Fibroblast of lung (primary cell): ENCODE measurements at places on chromosomes 11 and 22. TPM values are rescaled to one million over a fixed set of nuclear protein-coding genes. Genes with fewer than 3 reads are reported as not detected.

Gene SLC39A13
- polyA plus RNA-seq, result 52.2 and 88.7 TPM in 2 replicates

Gene SCGB1D2
- polyA plus RNA-seq, result not detected in 2 replicates

Gene KRTAP5-9
- not detected in 2 replicates for polyA plus RNA-seq

Gene KDM4D
- polyA plus RNA-seq, result 0.94 and 1.4 TPM in 2 replicates

Gene FAM180B
- not detected in 2 replicates for polyA plus RNA-seq

Gene YPEL1
- 0.36 and 0.51 TPM in 2 replicates for polyA plus RNA-seq

Gene C2CD2L
- 3.0 and 4.2 TPM in 2 replicates for polyA plus RNA-seq

Gene CTSW
- polyA plus RNA-seq, result 0.10 TPM in 1 of 2 replicates, not detected in the other

Gene SYT8
- polyA plus RNA-seq, result not detected in 2 replicates

Gene IGSF22
- polyA plus RNA-seq, result not detected in 2 replicates

Gene DUSP18
- polyA plus RNA-seq, result 10.8 and 14.9 TPM in 2 replicates

Gene OVOL1
- not detected in 2 replicates for polyA plus RNA-seq

DNA sequence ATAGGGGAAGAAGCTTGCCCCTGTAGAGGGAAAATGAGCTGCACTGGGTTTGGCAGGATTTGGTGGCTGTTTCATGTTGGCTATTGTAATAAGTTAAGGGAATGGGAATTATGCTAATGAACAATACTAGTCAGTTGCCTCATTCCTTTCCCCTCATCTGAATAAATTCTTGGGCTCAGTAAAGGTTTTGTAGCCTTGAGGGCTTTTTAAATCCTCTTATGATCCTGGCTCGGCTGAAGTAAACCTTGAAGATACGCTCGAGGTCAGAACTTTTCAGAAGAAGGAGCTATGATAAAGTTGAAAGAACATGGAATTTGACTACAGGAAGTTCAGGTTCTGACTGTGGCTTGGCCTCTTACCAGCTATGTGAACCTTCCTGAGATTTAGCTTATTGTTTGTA lies 448.7 kb downstream of the RAB38 start:
- peak; percentile 70 for DNase-seq

DNA sequence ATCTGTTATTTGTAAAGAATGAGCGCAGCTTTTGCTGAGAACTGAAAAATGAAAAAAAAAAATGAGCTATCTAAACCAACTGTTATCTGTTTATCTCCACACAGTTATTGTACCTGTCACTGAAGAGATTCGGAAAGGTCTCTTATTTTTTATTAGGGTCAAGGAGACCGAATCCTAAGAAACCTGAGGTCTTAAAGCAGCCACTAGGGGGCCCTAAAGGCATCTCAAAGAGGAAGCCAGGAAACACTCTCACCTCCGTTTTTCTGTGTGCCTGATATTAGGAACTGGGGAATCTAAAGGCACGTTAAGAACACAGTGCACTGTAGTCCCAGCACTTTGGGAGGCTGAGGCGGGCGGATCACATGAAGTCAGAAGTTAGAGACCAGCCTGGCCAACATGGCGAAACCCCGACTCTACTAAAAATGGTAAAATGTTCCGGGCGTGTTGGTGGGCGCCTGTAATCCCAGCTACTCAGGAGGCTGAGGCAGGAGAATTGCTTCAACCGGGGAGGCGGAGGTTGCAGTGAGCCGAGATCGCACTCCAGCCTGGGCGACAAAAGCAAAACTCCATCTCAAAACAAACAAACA lies 3.5 kb upstream of the LARGE1 start:
- peak; percentile 59 for DNase-seq

- DNase-seq, result no peak
Observed at GRCh38 chr11:44716256-44716655, 10.5 kb upstream of the TSPAN18 start.

- DNase-seq, result no peak
Observed at GRCh38 chr11:9076661-9077060, 14.7 kb downstream of the SCUBE2 start.

- DNase-seq, result no peak
Observed at GRCh38 chr11:44139565-44140330, 44.3 kb downstream of the EXT2 start.

DNA sequence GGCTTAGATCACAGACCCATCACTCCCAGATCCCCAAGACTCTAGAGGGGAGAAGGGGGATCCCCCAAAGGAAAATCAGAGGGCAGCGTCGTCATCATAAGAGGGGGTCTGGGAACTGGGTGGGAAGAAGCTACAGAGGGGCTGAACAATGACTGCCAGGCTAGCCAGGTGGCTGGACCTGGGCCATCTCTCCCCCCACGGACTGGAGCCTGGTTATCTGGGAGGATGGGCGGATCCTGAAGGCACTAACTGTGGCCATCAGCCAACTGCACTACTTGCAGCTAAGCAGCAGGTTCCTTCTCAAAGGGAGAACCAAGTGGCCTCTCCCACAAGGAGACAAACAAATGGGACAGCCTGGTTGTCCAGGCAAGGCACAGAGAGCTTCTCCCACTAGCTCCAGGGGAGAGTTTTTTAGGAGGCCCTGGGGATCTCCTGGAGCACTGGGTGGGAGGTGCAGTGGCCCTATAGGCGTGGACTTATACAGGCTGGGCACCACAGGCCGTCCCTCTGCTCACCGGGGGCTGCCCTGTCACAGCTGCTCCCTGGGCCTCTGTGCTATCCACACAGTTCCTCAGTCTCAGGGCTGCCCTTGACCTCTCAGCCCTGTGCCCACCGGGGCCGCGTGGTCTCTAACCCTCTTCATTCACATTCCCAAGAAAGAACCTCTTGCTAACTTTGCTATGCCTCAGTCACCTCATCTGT lies 15.4 kb downstream of the P2RY6 start:
- DNase-seq, result no peak

DNA sequence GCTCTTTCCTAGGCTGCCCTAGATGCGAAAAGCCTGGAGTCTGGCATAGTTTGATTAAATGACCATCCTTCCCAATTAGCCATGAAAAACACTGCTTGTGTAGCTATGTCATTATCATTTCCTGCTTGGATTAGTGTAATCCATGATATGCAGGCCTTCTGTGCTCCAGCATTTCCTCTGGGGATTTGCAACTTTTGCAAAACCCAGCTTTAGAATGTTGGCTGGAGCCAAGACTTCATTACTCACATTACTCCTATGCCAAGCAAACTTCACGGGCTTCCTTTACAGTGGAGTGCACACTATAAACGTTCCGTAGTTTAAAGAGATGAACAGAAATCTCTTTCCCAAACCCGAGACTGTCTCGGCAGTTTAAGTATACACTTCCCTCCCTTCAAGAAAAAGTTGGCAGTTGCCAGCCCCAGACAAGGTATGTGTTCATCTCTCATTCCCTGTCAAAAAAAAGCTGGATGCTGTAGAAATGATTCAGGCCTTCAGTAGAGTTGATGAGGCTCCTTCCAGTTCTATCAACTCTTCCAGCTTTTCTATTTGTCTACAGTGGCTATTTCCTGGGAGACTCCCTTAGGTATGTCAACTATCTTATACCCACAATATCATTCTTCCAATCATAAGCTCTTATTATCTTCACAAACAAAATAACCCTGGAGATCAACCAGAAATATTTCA lies 180.0 kb downstream of the MAML2 start:
- DNase-seq, result peak; percentile 96

DNA sequence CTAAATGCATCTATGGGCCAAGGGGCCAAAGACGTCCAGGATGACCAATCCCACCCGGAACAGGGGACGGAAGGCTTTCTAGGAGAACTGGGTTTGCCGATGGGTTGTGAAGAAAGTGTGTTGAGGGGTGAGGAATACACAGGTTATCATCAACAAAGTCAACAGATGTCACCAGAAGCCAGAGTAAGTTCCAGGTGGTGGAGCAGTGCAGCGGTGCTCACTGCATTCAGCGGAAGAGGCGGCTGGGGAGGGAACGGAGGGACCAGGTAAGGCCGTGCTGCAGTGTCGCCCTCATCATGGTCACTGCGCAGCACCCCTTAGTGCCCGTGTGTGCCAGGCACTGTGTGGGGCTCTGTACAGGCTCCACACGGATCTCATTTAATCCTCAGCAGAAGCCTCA lies 176.0 kb downstream of the EFCAB6 start:
- DNase-seq, result no peak

- no peak for DNase-seq
Observed at GRCh38 chr22:43562843-43563242, 151.0 kb downstream of the MPPED1 start.

DNA sequence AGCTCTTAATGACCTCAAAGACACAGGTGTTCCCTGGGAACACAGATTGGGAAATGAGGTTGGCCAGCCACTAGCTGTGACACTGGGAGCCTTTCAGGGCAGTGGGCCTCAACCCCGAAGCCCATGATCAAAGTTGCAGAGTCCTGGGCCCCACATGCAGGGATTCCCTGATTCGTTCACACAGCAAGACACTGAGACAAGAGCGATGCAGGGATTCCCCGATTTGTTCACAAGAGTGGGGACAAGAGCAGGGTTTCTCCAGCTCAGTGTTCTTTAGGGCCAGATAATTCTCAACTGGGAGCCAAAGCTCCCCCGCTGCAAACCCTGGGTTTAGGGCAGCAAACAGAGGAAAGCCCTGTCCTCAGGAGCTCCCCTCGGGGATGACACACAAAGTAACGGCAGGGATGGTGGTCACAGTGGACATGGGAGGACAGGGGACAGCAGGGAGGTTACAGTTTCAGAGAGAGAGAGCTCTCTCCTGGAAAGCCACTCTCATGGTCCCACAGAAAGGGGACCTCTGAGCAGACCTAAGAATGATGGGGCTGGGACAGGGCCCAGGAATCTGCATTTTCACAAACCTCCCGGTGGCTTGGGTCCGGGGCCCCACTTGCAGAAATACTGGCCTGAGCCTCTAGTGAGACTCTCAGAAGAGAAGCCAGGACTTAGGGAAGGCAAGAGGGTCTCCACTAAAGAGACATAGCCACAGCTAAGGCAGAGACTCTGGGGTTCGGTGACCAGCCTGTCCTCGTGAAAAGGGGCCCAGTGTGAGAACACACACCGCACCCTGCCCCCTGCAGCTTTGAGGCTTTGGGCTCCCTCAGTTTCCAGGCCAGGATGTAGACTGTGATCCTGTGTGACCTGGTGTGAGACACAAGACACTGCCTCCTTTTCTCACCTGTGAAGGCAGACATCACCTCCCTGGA lies 7.4 kb upstream of the GNAZ start:
- DNase-seq, result no peak

DNA sequence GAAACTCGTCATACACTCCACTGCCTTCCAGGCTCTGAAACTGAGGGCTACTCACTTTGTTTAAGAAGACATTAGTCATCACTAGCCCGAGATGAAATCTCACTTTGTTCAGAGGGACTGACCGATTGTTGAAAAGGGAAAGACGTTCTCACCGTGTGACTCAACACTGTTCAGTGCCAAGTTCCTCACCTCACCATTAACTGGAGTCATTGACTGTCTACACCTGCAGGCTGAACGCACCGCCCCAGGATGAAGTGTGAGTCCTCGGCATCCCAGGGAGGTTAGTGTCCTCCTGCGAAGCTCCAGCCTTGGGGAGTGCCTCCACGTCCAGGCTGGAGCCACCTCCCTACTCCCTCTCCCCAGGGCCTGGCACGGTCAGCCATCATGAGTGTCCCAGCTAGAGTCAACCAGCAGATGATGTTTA lies 30.4 kb downstream of the FADD start:
- peak; percentile 23 for DNase-seq

GRCh38 chr11:114285599-114285998 lies 10.6 kb upstream of the NNMT start:
- DNase-seq, result peak; percentile 77

- DNase-seq, result no peak
Observed at GRCh38 chr22:50416996-50417395, 57.8 kb downstream of the SBF1 start.

DNA sequence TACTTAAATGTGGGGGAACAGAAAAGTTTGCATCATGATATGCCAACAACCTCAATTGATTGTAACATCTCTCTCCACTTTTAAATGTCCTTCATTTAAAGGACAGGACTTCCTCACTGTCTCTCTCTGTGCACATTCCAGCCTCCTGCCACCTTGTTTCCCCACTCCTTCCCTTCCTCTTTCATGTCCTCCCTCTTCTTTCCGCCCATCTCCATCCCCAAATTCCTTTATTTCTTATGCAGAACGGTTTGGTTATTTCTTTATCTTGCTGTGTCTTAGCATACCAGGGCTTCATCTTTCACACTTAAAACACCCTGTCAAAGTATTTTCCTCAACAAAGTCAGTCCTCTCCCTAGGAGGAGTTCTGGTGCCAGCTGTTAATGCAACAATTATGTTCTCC lies 293.8 kb downstream of the NXPE2 start:
- no peak for DNase-seq

GRCh38 chr22:32846780-32847491 lies 45.4 kb downstream of the TIMP3 start:
- DNase-seq, result no peak

DNA sequence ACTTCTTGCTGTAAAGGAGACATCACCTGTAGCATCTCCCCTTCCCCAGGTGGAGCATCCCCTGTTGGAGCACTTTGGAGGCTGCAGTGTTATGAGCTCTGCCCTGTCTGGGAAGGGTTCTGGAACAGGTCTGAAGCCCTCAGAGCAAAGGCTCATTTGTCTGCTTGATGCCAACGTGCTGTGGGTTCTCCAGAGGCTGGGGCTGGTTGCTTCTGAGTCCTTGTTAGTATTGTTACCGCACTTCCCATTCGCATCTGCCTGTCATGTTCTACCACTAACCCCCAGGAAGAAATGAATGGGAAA lies 73.1 kb downstream of the PACS1 start:
- DNase-seq, result no peak

GRCh38 chr22:47315862-47316419 lies 553.5 kb downstream of the TBC1D22A start:
- no peak for DNase-seq

- no peak for DNase-seq
Observed at GRCh38 chr11:121559606-121560200, 106.9 kb upstream of the SORL1-AS1 start.

- DNase-seq, result no peak
Observed at GRCh38 chr11:133386262-133386661, 146.0 kb downstream of the OPCML start.

DNA sequence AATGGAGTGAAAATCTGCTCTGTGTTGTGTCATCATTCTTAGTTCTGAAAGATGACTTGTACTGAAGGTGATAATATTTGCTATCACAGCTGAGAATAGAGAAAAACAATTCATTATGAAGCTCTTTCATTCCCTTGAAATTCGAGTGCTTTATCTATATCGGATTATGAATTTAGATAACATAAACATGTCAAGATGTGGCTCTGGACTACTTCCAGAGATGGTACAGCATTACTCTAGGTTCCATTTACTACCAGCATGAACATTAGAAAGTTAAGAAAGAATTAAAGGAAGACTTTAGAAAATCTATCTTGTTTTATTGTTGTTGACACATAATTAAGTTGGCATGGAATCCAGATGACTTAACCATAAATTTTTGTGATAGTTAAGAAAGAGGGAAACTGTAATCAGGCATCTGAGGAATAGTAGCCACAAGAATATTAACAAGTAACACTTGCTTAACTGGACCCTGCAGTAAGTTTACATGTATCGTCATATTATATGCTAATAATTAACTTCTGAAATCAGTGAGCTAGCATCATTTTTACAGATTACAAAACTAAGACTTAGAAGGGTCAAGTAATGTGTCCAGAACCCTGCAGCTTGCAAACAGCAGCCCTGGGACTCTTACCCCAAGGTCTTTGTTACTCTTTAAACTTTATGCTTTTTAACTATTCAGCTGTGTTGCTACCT lies 182.6 kb downstream of the DDX10 start:
- DNase-seq, result peak; percentile 8

GRCh38 chr11:8276528-8276927 lies 12.8 kb upstream of the LMO1 start:
- no peak for DNase-seq

GRCh38 chr11:11946180-11946579 lies 62.2 kb downstream of the DKK3 start:
- no peak for DNase-seq

GRCh38 chr22:31248138-31248745 lies 36.1 kb downstream of the LIMK2 start:
- peak; percentile 97 for DNase-seq

GRCh38 chr11:131934006-131934405 lies 563.6 kb downstream of the NTM start:
- no peak for DNase-seq

GRCh38 chr11:88266157-88266556 lies 71.4 kb downstream of the CTSC start:
- DNase-seq, result no peak
